Activated CD4-positive, alpha-beta T cell treated with anti-CD3 and anti-CD28 coated beads for 4 hours (primary cell): ENCODE measurements at places on chromosomes 5 and 9.
A peak's percentile ranks its signal among the peaks of the same experiment; 100 is the strongest.

- DNase-seq = no peak
These were observed 23.1 kb upstream of the NSMF start for GRCh38 chr9:137482094-137482781.

DNA sequence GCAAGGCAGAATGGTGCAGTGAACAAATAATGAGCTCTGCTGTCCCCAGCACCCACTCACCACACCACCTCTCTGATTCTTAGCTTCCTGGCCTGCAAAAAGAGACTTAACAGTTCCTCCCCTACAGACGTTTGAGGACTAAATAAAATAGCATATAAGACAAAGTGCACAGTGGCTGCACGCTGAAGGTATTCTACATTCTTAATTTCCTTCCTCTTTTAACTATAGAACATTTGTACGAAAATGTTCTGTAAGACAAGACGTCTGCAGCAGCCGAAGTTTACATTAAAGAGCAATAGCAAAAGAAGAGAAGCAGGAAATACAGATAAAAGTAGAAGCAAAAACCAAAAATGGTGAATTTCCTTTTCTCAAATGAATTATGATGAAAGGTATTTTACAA, 15.7 kb downstream of the FBN2 start:
- no peak for DNase-seq

DNA sequence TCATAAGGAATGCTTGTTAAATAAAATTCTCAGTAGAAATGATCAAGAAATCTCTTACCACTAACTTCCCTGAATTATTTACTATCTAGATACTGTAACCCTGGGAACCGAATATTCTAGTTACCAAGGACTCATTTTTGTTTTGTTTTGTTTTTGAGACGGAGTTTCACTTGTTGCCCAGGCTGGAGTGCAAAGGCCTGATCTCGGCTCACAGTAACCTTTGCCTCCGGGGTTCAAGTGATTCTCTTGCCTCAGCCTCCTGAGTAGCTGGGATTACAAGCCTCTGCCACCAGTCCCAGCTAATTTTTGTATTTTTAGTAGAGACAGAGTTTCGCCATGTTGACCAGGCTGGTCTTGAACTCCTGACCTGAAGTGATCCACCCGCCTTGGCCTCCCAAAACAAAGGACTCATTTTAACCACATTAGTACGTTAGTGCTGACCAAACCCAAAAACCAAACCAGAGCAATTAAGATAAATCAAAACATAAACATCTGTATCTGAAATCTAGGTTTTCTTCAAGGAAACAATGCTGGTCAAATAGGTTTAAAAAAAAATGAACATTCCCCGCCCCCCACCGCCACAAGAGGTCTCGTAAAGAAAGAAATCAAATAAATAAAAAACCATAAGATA, 3.7 kb downstream of the TXN start:
- no peak for DNase-seq

- DNase-seq = no peak
These were observed 1.5 kb downstream of the SH3GLB2 start for GRCh38 chr9:129026442-129027223.

GRCh38 chr5:24291916-24292315, 352.9 kb downstream of the CDH10 start:
- DNase-seq = no peak

DNA sequence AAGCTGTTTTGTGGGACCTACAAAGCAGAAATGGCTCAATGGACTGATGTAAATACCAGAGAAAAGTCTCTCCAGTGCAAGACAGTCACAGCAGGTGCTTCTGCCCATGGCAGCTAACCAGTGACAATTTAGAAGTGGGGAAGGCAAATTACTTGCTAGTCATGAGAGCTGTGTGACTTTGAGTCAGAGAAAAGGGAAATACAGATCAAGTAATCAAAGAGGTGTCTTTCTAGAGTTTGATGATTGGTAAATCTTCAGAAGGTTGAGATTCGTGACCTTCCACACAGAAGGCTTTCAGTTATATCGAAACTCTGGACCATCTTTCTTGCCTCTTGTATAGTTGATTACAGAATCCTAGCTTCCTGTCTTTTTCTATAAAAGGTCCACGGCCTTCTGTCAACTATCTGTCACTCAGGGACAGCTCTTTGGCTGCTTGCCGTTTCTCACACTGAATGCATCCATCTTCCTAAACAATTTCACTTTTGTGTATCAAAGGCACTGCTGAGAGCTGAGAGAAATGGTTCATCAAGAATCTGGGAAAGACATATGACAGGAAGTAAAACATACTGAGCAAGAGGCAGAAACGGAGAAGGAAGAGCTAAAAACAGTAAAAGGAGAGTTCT, 993.9 kb upstream of the ACO1 start:
- DNase-seq = no peak

GRCh38 chr9:136721339-136722092, 9.1 kb downstream of the DIPK1B start:
- DNase-seq = no peak

- no peak for DNase-seq
These were observed 440.6 kb upstream of the PAPPA start for GRCh38 chr9:115712981-115713380.

GRCh38 chr5:141598391-141599345, 20.1 kb downstream of the DIAPH1 start:
- DNase-seq = no peak

- DNase-seq = no peak
These were observed 358.5 kb downstream of the GADD45G start for GRCh38 chr9:89963280-89963679.

DNA sequence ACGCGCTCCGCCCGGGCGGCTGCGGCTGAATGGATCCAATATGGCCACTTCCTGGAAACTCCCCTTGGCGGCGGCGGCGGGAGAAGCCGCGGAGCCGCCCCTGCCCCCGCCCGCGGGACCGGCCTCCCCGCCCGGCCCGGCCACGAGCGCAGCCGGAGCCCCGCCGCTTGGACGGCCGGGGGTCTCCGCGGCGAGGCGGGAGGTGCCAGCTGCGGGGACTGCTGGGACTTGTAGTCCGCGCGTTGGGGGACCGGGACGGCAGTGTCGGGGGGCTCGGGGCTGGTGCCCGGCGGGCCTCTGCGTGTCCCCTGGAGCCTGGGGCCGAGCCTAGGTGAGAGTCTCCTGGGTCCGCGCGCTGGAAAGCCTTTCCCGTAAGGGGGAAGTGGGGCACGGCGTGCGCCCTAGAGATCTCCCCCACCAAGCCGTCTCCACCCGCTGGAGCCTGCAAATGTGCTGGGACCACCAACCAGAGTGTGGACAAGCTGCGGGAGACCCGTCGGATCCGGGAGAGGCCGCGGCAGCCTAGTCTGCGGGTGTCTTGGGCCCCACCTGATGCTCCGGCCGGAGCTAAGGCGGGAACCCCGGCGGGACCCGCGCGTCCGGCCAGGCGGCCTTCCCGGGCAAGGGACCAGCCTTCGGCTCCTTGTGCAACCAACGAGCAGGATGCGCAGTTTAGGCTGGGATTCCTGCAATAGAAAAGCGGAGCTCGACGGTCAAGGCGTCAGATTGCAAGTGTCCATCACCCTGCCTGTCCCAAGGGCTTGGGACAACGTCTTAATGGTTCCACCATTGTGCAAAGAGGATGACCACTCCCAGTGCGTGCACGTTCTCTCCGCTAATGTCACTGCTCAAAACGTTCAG, at the start of gene SEPTIN8:
TSS of gene SEPTIN8 (minus strand) at position 31 of the 861 bp plus-strand sequence. CDS start 102 bp downstream, outside the sequence.
- peak; percentile 39 for DNase-seq

DNA sequence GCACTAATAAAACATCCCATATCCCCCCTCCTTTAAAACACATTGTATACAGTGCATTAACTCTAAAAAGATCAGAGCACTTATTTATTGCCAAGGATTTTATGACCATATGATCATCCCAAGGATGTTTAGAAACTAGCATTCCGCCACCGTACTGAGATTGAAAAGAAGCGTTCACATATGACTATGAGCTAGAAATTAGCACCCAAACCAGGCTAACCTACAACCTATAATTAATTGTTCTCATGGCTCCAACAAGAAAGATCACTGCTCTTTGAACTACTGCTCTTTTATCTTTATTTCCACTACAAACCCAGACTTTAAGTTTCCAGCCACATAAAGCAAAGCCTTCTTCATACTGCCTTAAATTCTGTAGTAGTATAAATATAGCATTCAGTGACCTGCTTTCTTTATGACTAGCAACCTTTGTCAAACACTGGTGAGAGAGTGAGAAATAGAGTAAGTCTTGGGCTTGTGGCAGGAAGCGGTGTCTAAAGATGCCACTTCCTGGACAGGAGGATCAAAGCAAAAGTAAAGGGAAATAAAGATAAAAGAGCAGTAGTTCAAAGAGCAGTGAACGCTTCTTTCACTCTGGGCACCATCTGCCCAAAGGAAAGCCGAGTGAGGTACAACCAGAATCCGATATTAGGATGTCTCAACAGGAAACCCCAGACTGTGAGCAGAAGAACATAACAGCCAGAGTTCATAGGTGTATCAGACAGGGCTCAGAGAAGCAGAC, 151.1 kb upstream of the ERCC6L2 start:
- peak; percentile 49 for DNase-seq

DNA sequence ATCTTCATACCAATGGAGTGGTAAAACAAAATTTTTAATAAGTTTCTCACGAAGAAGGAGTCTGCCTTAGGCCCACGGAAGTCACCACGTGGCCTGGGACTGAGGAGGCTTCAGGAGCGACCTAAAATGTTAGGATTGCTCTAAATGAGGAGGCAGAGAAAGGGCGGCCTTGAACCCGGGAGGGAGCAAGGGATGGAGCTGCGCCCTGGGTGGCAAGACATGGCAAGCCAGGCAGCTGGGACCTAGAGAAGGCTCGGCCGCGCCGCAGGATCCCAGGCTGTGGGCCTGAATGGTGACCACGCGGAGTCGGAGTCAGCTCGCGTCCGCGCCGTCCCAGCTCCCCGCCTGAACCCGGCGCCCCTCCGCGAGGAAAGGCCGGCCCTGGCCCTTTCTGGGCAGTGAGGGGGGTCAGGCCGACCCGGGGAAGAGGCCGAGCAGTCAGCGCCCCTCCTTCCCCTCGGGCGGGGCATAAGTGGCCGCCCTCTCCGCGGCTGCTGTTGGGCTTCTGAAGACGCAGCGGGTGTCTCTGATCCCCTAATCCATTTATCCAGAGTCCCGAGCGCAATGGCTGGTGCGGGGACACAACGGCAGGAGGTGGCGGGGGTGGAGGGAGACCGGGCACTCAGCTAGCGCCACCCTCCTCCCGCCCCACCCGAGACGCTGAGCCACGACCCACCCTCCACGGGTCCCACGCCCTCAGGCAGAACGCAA, 10.6 kb downstream of the IRX1 start:
- DNase-seq = no peak
